Activated CD8-positive, alpha-beta memory T cell treated with anti-CD3 and anti-CD28 coated beads, Interleukin-2, amount 50 U/mL, for 48 hours (primary cell): ENCODE measurements at places on chromosomes 13 and 19.

DNA sequence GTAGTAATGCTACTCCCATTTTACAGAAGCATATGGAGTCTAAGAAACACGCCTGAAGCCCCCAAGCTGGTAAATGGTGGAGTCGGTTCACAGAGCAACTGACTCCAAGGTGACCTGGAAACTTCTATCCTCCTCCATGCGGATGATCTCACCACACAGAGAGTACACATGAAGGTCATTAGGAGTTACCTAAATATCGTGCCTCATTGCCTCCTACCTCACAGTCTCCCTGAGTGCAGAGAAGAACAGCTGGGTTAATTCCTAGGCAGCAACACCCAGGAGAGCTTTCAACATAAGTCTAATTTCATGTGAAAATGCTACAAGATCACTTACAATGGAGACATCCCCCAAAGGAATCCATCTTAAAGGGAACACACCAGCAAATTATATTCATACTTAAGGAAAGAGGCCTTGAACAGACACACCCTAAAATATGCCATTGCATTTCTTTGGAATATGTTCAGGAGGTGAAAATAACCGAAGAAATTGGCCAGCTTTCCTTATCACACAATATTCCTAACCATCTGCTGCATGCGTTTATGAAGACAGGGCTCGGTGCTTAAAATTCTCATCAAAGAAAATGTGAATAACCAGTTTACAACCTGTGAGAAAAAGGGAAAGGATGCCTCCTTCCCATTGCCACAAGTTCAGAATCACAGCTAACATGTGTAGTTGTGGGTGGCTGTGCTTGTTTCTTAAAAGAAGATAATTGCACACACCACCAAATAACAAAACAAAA, 203.6 kb upstream of the NBEA start:
- DNase-seq: no peak

GRCh38 chr13:51311231-51311630, 28.3 kb upstream of the SERPINE3 start:
- no peak for DNase-seq

DNA sequence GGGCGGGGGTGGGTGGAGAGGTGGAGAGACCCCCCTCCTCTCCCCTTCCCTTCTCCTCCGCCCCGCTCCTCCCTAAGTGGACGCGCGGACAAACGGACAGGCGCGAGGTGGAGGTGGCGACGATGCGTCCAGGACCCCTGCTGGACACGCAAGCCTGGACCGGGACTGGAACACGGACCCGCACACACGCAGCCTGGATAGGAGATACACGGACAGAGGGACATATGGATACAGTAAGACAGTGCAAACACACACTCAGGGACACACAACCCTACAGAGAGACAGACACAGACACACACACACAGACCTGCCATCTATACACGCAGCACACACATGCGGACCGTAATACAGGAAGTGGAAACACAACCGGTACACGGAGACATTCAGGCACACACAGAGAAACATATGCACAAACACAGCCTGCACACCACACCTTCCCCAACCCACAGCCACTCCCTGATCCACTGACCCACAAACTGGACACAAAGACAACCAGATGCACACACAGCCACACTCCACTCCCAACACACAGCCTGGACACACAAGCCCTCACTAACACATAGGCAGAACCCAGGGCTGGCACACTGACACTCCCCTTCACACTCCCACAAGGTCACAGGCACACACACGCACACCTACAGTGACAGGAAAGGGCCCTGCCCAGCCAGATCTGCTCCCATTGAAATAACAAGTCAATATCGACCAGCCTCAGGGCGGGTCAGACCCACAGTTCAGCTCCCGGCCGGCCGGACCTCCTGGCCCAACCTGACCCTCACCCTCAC, 696 bp upstream of the ERFL start:
- DNase-seq: no peak

- no peak for DNase-seq
Measured at GRCh38 chr19:18533058-18533457, 10.3 kb downstream of the FKBP8 start.

- no peak for DNase-seq
Measured at GRCh38 chr13:24630851-24631620, 49.2 kb upstream of the ATP12A start.

DNA sequence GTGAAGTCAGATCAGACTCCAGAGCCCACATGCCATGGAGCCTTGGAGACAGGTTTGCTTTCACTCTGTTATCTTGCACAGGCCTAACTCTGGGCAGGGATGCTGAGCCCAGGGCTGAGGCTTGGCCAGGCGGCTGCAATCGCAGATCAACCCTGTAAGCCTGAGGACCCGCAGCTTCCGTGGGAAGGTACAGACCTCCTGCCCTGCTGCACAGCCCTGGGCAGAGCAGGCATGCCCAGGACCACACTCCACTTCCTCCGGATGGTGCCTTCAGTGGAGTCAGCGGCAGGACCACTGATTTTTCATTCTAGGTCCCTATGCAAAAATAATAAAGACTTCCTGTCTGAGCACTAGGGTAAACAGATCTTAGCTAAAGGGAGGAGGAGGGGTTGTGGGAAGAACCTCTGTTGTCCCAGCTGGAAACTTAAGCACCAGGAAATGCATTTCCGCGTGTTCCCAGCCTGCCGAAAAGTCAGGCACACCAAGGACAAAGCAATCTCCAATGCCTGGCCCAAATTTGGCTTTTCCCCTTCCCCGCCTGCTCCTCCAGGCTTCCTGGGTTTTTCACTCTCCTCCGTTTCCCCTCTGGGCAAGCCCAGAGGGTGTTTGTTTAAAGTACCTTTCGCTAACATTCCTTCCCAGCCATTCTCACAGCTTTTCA, 87.3 kb downstream of the KCTD15 start:
- DNase-seq: no peak

- peak; percentile 64 for DNase-seq
Measured at GRCh38 chr19:54387991-54388801, 23.5 kb upstream of the LAIR1 start.

DNA sequence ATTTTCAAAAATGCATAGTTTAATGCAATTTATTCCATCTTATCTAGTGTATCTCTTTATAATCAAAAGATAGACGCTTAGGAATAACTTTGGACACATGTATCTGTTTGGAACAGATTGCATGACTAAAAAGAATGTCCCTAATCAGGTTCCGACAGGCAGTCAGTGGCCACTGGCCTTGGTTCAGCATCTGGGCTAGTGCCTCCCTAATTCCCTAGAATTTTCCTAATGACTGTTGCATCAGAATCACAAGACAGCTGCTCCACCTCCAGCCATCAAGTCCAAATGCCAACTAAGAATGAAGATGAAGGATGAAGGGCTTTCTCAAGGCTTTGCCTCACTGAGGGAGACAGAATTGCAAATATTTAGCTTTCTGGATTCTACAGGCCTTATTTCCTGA, 173.8 kb downstream of the EFNB2 start:
- no peak for DNase-seq

DNA sequence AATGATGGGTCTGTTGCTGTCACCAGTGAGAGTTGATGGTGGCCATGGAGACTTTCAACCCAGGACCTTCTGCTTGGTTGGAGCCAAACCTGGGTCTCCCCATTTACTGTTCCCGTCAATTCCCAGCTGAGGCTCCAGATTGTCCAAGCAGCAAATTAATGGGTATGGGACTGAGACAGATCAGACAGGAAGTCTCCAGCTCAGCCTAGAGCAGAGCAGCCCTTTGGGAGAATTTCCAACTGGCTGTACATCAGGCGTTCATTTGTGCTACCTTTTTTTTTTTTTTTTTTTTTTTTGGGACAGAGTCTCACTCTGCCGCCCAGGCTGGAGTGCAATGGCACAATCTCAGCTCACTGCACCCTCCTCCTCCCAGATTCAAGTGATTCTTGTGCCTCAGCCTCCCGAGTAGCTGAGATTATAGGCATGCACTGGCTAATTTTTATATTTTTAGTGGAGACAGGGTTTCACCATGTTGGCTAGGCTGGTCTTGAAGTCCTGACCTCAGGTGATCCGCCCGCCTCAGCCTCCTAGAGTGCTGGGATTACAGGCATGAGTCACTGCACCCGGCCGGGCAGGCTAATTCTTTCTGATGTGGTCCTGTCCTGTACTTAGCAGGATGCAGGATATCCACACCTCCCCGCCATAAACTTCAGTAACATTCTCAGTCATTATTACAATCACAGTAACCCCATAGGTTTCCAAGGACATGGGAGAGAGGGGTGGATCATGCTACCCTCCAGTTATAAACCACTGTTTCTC, 9.3 kb downstream of the MAP3K10 start:
- DNase-seq: no peak

DNA sequence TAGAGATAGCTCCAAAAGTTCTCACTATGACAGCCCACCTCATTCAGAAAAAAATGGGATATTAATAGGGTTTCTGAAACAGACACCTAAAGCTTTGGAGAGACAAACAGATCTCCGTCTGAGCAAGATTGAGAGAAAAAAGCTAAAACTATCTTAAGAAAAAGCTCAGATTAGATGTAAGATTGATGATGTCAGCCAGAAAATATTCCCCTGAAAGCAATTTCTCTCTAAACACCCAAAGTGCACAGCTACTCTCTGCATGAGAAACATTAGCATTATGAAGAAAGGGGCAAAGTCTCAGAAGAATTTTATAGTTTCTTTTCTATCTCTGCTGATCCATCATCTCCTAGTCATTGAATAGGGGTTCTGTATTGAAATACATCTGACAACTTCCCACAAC, 148.9 kb downstream of the ZNF737 start:
- no peak for DNase-seq

DNA sequence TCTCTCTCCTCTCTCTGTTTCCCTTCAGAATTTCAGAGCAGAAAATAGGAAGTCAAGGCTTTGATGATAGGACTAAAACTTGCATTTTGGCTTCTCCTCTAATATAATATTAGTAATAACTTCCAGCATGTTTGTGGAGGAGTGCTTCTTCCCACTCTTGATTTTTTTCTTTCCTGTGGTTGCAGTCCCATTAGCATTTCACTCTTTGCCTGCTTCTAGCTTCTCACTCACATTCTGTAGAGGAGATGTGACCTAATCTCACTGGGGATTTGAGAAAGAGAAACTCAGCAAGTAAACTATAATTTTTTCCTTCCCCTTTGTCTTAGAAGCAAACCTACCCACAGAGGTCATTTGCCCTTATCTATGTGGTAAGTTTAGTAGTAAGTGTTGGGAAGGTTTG, 169.4 kb upstream of the HTR2A start:
- DNase-seq: no peak

DNA sequence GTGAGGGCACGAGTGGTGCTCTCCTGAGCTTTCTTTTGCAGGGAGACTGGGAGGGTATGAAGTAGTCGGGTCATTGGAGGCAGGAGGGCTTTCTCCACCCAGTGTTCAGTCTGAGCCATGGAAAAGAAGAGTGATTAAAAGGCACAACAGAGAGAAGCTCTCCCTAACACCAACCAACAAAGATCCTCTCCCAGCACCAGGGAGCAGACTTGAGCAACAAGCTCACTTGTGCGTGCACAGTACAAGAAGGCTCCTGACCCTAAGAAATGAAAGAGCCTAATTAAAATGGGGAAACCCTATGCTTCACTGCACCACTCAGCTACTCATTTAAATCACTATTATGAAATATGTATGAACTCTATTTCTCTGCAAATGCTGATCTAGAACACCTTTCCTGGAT, 276.3 kb upstream of the SOX21 start:
- no peak for DNase-seq

DNA sequence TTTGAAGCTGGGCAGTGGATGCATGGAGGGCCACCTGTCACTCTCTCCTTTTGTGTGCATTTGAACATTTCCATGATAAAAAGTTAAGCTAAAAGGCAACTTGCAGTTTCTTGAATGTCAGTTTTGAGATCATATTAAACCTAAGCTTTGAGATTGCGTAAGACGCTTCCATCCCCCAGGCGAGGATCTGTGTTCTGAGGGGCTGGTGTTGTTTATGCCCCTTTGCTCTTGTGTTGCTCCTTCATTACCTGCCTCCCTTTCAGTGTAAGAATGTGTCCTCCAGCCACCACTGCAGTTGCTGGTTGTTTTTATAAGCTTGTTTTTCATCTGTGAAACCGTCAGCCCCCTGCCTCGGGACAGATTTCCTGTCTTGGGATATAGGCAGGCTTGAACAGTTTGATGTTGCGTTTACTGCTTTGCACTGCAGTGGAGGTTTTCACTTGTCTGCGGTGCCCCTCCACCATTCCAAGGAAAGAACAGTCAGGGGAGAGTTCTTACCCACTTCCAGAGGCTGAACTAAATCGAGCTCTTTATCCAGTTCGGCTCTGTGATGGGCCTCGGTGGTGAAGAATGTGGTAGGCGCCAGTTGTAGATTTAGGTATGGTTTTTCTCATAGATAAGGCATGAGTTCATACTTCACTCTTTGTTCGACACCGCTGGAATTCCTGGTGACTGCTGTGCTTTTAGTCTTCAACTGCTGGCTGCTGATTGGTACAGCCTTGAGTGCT, 96.8 kb downstream of the ARHGEF7 start:
- DNase-seq: no peak

DNA sequence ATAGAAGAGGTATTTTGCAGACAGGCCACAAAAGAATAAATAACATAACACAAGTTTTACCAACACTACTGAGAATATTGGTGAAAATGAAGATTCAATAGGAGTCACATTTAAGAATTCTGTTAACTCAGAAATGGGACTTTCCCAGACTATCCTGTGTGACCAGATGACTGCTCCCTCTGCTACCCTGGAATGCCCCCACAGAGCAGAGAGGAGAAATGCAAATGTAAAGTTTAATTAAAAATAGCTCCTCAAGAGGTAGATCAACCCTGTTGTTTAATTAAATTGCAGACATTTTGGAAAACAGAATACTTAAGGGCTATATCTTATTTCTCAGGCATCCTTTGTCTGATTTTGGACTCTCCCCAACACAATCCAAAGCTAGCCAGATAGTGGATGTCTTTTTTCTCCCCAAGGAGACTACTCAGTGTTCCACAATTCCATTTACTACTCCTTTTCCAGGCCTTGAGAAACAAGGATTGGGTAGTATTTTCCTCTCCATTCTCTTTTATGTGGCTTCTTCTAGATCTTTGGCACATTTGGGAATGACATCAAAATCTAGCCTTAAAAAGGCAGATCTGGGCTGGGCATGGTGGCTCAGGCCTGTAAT, 104.7 kb upstream of the TSC22D1 start:
- no peak for DNase-seq

DNA sequence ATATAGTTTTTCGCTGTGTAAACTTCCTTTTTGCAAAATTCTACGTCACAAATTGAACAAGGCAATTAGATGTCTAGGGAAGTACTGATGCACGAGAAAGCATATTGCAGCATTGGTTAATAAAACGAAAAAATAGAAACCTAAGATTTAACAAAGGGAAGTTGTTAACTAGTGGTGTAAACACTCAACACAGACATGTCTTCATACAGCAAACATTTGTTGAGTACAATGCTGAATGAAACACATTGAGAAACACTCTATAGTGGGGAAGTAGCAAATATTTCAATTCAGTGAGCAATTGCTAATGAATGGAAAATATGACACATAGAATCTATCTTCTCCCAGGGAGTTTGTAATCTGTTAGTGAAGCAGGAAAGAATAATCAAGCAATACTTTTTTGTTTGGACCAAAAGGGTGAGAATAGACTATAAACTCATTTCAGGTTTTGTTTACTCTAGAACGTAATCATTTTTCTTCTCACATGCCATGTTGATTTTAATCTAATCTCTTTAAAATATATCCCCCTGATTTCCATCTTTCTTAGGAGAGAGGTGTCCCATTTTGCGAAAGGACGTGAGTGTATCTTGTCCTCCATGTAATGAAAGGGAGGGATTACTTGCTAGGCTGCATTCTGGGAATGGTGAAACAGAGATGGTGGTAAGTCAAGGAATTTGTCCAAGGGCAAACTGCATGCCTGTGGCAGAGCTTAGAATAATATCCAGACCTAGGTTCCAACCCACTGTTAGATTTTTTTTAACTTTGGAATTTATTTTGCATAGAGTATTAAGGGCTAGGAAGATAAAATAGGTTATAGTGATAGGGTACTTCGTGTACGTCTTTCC, 1.7 kb upstream of the ANKRD10 start:
- no peak for DNase-seq

- peak; percentile 95 for DNase-seq
Measured at GRCh38 chr13:80342471-80343371, 1.8 kb upstream of the SPRY2 start.
